Left ventricle myocardium inferior (tissue), 1 donor: ENCODE measurements at places on chromosomes 16 and 17. TPM values are rescaled to one million over a fixed set of nuclear protein-coding genes. Genes with fewer than 3 reads are reported as not detected.

GRCh38 chr17:27976331-27976730, 66.1 kb upstream of the NLK start:
- H3K27me3 ChIP-seq: no peaks in the 10 kb centered on the region
- H3K4me1 ChIP-seq: peaks cover 8% of the 10 kb centered on the region

DNA sequence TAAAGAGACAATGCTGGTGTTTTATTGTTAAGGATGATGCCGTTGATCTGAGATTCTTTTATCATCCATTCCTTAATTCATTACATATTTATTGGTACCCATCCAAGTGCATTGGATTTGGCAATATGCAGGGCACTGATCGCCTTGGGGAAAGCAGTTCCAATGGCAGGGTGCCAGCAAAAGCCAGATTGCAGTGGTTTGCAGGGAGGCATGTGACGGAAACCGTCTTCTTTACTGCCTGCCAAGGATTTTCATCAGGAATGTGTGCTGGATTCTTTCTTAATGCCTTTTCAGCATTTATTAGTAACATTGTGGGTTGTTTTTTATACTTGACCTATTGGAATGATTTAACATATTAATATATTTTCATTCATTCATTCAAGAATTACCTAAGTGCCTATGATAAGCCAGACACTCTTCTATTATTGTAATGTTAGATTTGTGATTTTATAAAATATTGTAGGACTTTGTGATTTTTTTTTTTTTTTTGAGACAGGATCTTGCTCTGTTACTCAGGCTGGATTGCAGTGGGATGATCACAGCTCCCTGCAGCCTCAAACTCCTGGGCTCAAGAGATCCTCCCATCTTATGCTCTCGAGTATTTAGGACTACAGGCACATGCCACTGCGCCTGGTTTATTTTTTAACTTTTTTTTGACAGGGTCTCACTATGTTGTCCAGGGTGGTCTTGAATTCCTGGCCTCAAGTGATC, 93.4 kb upstream of the TNRC6A start:
- no peaks in the 10 kb centered on the region for H3K27me3 ChIP-seq
- peak; percentile 70 for DNase-seq
- H3K4me3 ChIP-seq: no peak overlapping the region
- peaks cover 11% of the 10 kb centered on the region for H3K4me1 ChIP-seq
- H3K36me3 ChIP-seq: no peaks in the 10 kb centered on the region

CCT6B gene
- 2.6 TPM for total RNA-seq

SLC35G6 gene
- not detected for total RNA-seq

PIMREG gene
- 0.19 TPM for total RNA-seq

CD300LB gene
- total RNA-seq: not detected

VPS9D1 gene
- total RNA-seq: 12.6 TPM
